NCI-H1930 (cell line): ENCODE measurements at places on chromosomes 4 and X.

DNA sequence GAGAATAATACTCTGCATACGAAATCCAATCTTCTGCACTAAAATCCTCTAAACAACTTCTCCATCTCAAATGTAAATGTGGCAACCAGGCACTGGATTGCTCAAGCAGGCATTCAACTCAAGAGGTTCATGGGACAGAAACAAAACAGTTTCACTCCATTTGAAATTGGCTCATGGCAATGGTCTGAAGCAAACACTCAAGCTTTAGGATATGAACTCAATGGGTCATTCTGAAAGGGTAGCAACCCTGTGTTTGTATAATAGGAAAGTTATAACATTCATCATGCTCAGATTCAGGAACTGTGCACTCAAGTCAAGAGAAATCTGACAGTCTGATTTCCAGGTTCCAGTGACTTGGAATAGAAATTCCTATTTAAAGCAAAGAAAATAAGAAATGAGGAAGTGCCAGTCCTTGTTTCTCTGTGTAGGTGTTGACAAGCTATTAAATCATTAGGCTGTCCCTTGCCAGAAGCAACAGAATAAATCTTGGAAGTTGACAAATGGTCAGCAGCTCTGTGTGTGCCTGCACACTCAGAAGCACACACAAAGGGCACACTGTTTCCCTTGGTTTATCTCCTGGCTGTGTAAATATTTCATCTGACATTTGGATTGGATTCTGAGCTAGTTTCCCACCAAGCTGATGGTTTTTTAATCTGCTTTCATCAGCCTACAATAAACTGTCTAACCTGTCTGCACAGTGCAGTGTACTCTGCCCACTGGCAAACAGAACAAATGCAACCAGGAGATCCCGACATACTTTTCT is 75.9 kb upstream of the CITED1 start:
- DNase-seq: no peak

- DNase-seq: peak; percentile 72
These were observed 377 bp downstream of the TIMM17B start for GRCh38 chrX:48897157-48897624.

DNA sequence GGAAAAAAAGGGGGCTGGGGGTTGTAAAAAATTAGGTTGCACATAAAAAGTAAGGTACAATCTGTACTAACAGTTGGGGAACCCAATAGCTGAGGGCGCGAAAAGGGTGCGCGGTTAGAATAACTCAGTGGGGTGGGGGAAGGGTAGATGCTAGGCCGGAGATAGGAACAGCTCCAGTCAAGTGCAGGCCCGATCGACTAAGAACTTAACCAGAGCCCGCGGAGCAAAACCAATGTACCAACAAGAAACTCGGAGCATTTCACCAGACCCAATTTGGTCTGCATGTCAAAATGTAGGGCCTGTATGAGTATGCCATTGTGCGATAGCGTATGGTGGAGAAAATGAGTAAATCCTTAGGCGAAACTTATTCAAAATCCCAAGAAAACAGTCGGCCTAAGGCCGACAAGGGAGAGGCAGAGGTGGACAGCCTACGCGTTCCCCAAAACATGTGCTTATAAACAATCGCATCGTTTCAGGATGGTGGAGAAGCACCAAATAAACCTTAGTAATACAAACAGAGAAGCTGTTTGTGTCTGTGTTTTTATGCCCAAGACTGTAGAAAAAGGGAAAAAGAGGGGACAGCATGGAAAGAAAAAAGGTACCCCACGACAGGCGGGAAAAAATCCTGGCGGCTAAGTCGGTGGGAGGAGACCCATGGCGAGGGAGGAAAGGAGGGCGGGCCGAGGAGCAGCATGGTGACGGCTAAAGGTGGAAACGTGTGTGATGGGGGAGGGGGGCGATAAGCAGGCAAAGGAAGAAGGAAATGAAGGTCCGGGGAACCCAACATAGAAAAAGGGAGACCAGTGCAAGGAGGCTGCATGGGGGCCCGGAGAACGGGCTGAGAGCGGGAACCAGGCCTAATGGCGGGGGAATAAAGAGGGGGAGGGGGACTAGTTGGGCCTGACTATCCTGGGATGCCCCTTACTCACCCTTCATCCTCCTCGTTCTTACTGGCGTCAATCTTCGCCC is 990 bp downstream of the HNRNPD start:
- DNase-seq: peak; percentile 16

DNA sequence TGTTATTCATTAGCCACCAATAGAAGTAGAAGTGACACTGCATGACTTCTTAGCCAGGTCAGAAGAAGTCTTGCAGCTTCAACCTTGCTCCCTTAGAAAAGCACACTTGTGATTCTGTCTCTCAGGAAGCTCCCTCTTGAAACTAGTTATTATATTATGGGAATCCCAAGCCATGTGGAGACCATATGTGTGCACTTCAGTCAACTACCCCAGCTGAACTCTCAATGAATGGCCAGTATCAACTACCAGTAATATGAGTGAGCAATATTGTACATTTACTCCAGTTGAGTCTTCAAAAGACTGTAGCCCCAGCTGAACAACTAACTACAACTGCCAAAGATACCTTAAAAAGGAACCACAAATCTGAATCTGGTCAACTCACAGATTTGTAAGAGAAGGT is 77.1 kb upstream of the GABRA3 start:
- no peak for DNase-seq

DNA sequence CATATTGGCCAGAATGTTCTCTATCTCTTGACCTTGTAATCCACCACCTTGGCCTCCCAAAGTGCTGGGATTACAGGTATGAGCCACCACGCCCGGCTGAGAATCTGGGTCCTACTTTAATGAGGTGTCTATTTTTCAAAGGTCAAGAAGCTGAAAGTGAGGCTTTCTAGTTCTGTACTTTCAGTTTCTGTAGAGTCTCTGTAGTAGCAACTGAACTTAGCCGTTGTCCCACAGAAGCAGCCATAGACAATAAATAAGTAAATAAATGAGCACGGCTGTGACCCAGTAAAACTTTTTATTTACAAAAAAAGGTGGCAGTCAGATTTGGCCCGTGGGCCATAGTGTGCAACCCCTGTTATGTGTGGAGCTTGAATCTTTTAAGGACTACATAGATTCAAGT is 92.0 kb downstream of the FNIP2 start:
- no peak for DNase-seq
